CD4-positive, alpha-beta T cell treated with Interleukin-4 for 4 hours (primary cell): ENCODE measurements at places on chromosomes 2 and 18.
A peak's percentile ranks its signal among the peaks of the same experiment; 100 is the strongest.

DNA sequence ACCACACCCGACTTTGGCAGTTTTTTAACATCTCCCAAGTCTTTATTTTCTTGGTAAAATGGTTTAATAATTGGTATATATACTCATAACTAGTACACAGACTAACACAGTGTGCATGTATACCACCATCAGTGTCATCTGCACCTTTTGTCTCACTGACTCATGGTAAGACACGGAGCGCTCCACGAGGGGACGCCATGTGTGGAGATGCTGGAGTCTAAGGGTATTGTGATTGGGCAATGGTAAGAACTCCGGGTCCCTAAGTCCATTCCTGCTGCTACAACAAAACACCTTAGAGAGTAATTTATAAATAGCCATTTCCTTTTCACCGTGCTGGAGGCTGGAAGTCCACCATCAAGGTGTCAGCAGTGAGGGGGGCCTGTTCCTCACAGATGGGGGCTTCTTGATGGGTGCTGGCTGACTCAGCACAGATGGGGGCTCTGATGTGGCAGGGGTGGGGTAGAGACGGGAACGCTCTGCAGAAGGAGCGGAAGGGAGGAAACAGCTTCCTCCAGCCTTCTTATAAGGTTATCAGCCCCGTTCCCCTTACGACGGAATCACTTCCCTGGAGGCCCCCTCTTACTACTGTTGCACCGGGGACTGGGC, 42.0 kb upstream of the EDAR start:
- DNase-seq: peak; percentile 19

- DNase-seq: no peak
Measured at GRCh38 chr2:216992056-216992675, 132.3 kb upstream of the TNP1 start.

DNA sequence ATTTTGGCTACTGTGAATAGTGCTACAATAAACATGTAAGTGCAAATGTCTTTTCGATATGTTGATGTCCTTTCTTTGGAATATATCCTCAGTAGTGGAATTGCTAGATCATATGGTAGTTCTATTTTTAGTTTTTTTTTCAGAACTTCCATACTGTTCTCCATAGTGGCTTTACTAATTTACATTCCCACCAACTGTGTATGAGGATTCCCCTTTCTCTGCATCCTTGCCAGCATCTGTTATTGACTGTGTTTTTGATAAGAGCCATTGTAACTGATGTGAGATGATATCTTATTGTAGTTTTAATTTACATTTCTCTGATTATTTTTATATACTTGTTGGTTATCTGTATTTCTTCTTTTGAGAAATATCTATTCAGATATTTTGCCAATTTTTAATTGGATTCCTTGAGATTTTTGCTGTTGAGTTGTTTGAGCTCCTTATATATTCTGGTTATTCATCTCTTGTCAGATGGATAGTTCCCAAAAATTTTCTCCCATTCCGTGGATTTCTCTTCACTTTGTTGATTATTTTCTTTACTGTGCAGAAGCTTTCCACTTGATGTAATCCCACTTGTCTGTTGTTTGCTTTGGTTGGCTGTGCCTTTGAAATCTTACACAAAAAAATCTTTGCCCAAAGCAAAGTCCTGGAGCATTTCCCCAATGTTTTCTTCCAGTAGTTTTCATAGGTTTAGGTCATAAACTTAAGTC, 532.3 kb downstream of the PID1 start:
- DNase-seq: no peak

DNA sequence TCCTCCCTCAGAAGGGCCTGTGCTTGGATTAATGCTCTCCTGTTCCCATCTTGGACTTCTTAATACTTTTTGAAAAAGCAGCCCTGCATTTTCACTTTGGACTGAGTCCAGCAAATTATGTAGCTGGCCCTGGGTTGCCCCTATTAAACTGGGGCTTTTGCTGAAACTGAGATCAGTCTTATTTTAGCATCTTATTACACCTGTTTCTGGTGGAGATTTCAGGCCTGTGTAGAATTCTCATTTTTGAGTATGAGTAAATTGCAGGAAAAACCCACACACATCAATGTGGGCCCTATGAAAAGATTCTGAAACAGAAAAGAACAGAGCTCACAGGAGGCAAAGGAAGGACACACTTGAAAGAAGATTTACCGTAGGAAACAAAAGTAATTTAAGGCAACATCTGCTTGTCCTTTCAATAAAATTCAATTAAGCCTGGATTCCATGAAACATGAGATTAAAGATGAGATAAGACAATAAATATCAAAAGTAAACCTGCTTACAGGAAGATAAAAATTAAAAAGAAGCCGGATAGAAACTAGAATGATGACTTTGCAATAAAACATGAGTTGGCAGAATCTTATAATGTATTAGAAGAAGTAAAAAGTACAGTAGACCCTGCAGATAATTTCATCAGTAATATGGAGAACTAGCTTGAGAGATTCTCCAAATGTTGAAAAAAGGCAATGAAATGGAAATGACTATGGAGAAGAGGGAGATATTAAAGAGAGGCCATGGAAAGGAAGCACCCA, 90.7 kb upstream of the GCFC2 start:
- no peak for DNase-seq

- no peak for DNase-seq
Measured at GRCh38 chr18:58054041-58054781, 10.2 kb downstream of the NEDD4L start.

DNA sequence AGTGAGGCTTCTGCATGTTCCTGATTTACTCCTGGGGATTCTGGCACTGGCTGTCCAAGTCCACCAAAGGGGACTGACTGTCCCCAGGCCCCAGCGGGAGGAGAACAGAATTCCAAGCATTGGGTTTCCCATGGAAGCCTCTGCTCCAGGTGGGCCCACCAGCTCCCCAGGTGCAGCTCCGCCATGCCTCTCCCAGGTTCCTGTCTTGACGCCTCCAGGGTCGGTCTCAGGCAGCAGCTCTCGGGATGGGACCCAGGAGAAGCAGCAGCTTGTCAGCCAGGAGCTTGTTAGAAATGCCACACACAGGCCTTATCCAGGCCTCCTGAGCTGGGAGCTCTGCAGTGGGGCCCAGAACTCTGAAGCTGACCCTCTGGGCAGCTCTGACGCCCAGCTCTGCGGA, 47.9 kb downstream of the DCDC2C start:
- DNase-seq: no peak

DNA sequence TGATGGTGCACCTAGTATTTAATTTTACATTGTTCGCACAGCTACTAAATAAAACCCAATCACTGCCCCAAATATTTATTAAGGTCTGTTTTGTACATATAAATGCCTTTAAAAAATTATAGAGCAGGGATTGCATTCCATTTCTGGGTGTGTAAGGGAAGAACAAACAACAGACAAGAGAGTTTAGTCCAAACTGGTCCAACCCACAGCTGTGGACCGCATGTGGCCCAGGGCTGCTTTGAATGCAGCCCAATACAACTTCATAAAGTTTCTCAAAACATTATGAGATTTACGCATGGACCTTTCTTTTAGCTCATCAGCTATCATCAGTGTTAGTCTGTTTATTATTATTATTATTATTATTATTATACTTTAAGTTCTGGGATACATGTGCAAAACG, 114.8 kb upstream of the LRATD1 start:
- no peak for DNase-seq

DNA sequence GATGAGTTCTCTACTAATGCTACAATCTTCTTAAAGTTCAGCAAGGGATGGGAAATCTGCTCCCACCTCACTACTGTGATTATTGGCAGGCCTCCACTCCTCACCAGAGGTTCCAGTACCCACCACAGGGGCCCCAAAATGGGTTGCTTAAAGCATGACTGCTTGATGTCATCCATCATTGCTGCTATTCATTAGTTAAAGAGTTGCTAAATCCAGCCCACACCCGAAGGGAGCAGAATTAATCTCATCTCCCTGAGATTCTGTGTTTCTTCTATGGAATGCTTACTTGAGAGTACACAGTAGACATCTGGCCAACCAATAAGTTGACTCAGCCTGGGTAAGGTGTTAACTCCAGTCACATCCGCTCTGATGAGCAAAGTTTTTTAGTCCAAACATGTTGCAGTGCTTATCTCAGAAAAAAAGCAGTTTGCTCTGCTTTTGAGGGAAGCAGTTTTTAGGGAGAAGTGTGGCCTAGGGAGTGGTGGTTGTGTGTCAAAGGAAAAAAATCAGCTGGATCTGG, 690.2 kb upstream of the POU3F3 start:
- no peak for DNase-seq

- DNase-seq: no peak
Measured at GRCh38 chr2:212949786-212950185, 201.6 kb downstream of the IKZF2 start.

DNA sequence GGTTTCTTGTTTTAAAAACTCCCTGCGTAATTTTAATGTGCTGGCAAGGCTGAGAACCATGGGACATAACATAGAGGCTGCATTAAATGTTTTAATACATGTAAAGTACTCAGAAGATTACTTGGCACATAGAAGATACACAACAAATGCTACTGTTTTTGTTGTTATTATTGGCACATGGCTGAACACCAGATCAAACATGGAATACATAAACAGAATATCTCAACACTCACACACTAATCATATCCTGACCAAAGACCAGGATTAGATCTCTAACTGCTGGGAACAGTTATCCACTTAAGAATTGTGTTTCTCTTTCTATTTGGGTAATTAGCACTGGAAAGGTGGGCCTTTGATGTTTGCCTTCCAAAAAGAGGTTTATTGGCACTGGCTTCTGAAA, 69.3 kb downstream of the KCNE4 start:
- DNase-seq: no peak
